ENCODE measurements at places on chromosomes 7 and 10. TPM values are rescaled to one million over a fixed set of nuclear protein-coding genes. Genes with fewer than 3 reads are reported as not detected.

Gene EBF3
- total RNA-seq: not detected

Gene PTPRN2
- 0.44 TPM for total RNA-seq

Gene PAX4
- not detected for total RNA-seq

Gene SH2D4B
- total RNA-seq: 0.11 TPM

Gene CCDC3
- not detected for total RNA-seq

Gene ANXA8
- total RNA-seq: not detected

Gene PNLIPRP1
- total RNA-seq: not detected

Gene SPDYE5
- not detected for total RNA-seq

Gene SFMBT2
- total RNA-seq: 23.0 TPM

Gene SEMA3C
- not detected for total RNA-seq

Gene RELN
- not detected for total RNA-seq

Gene CYP26C1
- 0.04 TPM for total RNA-seq

Gene EIF5AL1
- total RNA-seq: 3.2 TPM

Gene FAM221A
- 7.1 TPM for total RNA-seq
